ENCODE measurements at places on chromosomes 16 and 17. TPM values are rescaled to one million over a fixed set of nuclear protein-coding genes. Genes with fewer than 3 reads are reported as not detected.

Gene CCL17
- 0.30 TPM for polyA plus RNA-seq

Gene KRTAP9-7
- polyA plus RNA-seq = not detected

Gene CD79B
- 1.2 TPM for polyA plus RNA-seq

Gene ST6GALNAC2
- 3.9 TPM for polyA plus RNA-seq

Gene WNT9B
- polyA plus RNA-seq = not detected

Gene TACO1
- 20.3 TPM for polyA plus RNA-seq

Gene COTL1
- 60.8 TPM for polyA plus RNA-seq

Gene COQ7
- 23.8 TPM for polyA plus RNA-seq

Gene ATAD5
- polyA plus RNA-seq = 4.7 TPM

Gene CLEC19A
- polyA plus RNA-seq = not detected

Gene RNF157
- polyA plus RNA-seq = 19.2 TPM

Gene KRT40
- 0.07 TPM for polyA plus RNA-seq

Gene KRTAP1-4
- polyA plus RNA-seq = not detected

Gene LGALS3BP
- 325 TPM for polyA plus RNA-seq

Gene SEPTIN12
- not detected for polyA plus RNA-seq

Gene HAP1
- 0.39 TPM for polyA plus RNA-seq

Gene CCL16
- 0.19 TPM for polyA plus RNA-seq

Gene KRTAP9-4
- not detected for polyA plus RNA-seq

Gene PYDC1
- polyA plus RNA-seq = 0.19 TPM

Gene PYY
- polyA plus RNA-seq = 36.2 TPM

Gene SIAH1
- polyA plus RNA-seq = 39.6 TPM

Gene KRT34
- not detected for polyA plus RNA-seq

Gene NDE1
- polyA plus RNA-seq = 25.9 TPM

Gene PRSS22
- polyA plus RNA-seq = 0.63 TPM

Gene FBXO39
- polyA plus RNA-seq = 1.8 TPM

Gene TANGO6
- 4.5 TPM for polyA plus RNA-seq

Gene CIITA
- 11.9 TPM for polyA plus RNA-seq

Gene CRHR1
- 0.24 TPM for polyA plus RNA-seq

Gene TRPV2
- polyA plus RNA-seq = 5.9 TPM

Gene RRAD
- 2.0 TPM for polyA plus RNA-seq

Gene CNTNAP4
- polyA plus RNA-seq = 2.4 TPM

Gene C16orf96
- 0.18 TPM for polyA plus RNA-seq

Gene GPR139
- 0.07 TPM for polyA plus RNA-seq

Gene SLC13A5
- polyA plus RNA-seq = 1.9 TPM

Gene C16orf89
- polyA plus RNA-seq = 3.1 TPM

Gene ZACN
- 23.7 TPM for polyA plus RNA-seq

Gene FOXN1
- polyA plus RNA-seq = 0.04 TPM

Gene SCGB1C2
- polyA plus RNA-seq = not detected

Gene NME3
- polyA plus RNA-seq = 57.7 TPM
